Activated CD4-positive, CD25-positive, alpha-beta regulatory T cell treated with anti-CD3 and anti-CD28 coated beads, Interleukin-2, amount 50 U/mL, for 24 hours (primary cell): ENCODE measurements at places on chromosomes 11 and 22.

- no peak for ATAC-seq
These were observed 68.1 kb downstream of the MPPED1 start for GRCh38 chr22:43479962-43480361.

GRCh38 chr11:114148013-114148382, 88.5 kb downstream of the ZBTB16 start:
- ATAC-seq, result no peak

GRCh38 chr11:32023370-32024305, 67.2 kb upstream of the RCN1 start:
- no peak for ATAC-seq

DNA sequence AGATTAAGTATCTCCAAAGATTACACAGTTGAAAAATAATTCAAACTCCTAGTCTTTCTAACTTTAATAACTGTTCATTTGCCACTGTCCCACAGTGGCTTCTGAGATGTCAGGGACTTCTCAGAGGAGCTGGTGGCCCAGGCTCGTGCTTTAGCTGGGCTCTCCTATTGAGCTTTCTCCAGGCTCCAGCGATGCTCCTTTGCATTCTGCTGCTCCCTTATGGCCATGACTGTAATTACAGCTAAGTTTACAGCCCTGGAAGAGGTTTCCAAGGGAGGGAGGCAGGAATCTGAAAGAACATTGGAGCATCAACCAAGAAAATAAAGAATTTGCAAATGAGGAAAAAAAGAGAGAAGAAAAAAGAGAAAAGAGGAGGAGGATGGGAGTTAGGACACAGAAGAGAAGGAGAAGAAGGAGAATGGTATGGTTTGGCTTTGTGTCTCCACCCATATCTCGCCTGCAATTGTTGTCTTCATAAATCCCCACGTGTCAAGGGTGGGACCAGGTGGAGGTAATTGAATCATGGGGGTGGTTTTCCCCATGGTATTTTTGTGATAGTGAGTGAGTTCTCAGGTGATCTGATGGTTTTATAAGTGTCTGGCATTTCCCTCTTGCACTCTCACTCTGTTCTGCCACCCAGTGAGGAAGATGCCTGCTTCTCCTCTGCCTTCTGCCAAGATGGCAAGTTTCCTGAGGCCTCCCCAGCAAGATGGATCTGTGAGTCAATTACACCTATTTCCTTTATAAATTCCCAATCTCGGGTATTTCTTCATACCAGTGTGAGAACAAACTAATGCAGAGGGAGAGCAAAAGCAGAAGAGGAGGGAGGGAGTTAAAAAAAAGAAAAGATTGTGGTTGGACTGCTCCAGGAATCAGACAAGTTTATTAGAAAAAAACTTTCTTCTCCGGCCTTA, 857.0 kb downstream of the KCNA4 start:
- ATAC-seq, result no peak

GRCh38 chr11:115326526-115326925, 177.7 kb downstream of the CADM1 start:
- no peak for ATAC-seq

- ATAC-seq, result no peak
These were observed 47.4 kb downstream of the APOL3 start for GRCh38 chr22:36113121-36113520.

GRCh38 chr11:69485337-69486041, 4.0 kb downstream of the LINC01488 start:
- ATAC-seq, result no peak

GRCh38 chr11:107042748-107043147, 24.5 kb upstream of the GUCY1A2 start:
- ATAC-seq, result no peak

- ATAC-seq, result no peak
These were observed 3.1 kb downstream of the WBP2NL start for GRCh38 chr22:42001706-42002105.

- ATAC-seq, result no peak
These were observed 4.8 kb upstream of the FXYD2 start for GRCh38 chr11:117829369-117829725.

DNA sequence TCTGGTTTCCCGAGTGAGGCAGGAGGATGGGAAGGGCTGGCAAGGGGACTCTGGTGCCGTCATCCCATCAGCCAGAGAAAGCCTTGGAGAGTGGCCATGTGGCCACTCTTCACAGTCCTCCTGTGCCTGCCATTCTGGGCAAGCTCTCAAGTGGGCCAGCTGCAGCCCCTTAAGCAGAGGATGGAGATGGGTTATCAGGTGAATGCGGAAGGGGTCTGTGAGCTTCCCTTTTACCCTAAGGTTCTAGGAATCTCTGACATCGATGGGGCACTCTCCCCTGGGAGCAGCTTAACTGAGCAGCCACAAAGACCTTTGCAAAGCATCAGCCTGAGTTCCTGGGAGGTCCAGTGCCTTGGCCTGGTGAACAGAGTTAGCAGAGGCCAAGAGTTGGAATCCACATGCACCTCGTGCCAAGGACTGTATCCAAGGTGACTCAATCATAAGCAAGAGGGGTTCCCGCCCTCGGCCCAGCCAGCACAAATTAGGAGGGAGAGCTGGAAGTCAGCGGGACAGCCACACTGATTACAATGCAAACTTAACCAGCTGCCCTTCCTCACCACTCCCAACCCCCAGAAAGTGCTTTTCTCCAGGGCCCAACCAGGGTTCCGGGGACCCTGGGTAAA, 193.6 kb downstream of the BUD13 start:
- no peak for ATAC-seq

DNA sequence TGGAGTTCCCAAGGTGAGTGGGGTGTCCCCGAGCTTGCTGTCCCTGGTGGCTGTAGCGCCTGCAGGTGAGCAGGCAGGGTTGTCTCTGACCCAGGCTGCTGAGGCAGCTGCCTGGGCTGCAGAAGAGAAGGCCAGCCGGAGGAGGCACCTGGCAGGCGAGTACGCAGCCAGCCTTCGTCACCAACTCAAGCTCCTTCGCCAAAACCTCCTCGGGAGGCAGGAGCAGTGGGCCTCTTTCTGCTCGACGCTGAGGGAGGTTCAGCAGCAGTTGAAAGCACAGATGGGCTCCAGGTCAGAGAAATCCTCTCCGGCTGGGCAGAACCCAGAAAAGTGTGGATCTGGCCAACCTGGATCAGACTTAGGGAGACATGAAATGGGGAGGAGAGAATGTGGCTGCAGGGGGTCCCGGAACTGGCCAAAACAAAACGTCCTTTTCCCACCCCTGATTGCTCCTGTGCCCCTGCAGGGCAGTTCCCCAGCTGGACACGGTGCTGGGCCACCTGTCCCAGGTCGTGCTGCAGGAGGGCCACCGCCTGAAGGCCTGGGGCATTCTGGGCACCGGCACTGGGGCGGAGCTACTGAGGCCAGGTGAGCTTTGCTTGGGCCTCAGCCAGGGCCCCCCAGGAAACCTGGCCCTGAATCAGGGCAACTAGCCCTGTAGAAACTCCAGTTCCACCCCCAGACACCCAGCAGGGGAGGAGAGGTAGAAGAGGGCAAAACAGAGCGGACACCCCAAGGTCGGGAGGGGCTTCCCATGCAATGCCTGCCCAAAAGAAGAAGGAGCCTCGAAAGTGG, 56.7 kb downstream of the BTG4 start:
- no peak for ATAC-seq

- no peak for ATAC-seq
These were observed 32.4 kb upstream of the NAV2 start for GRCh38 chr11:19679952-19680828.

DNA sequence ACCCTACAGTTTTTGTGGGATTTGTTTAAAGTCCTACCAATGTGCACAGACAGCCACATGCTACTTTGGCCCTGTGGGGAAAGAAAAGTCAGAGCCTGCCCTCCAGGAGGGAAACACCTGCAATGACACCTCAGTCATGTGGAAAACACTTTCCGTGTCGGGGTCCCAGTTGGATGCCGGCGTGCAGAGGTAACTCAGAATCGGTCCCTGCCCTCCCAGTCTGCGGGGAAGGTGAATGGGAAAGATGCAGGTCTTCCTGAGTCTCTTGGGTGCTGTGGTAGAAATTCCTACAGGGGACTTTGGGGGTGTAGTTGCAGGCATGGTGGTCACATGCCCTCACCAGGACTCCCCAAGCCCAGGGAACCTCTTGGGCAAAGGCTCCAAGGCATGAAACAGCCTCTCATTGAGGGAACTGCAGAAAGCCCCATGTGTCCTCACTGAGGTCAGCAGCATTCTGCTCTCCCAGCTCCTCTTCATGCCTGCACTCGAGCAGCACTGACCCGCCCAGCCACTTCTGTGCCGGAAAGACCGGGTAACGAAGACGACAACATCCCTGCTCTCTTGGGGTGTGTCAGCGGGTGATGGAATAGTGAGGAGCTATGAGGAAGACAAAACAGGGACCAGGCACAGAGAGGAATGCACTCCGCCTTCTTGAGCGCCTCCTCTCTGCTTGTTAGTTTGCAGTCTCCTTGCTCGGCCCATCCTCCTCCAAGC, 4.7 kb downstream of the RIBC2 start:
- no peak for ATAC-seq

DNA sequence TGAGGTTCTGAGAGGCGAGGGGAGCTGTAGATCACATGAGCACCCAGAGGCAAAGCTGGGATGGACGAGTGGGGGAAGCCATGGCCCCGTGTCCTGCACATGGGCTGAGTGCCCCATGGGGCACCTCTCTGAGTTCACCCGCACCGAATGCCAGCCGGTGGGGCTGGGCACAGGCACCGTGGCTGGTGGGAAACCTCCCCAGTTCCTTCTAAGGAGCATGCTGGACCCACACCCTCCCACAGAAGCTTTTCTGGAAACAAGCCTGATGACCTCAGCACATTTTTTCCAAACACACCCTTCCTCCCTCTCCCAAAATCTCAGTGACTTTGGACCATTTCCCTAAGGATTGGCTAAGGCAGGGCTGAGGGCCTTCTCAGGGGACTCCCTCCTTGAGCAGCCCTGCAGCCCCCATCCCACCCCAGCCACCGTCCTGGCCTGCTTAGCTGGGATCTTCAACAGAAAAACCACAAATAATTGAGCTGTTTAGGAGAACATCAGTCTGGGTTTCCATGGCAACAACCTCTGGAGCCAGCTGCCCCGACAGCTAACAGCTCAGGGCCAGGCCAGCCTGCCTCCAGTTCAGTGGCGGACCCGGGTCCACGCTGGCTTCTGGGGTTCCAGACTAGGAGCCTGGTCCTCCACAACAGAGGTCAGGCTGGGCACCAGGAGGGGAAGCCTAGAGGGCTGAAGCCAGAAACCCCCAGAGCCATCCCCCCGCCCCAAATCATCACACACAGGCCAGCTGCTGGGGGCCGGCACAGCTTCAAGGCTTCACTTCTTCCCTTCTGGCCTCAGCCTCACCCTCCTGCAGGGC, 18.1 kb upstream of the LINC01488 start:
- ATAC-seq, result no peak

- no peak for ATAC-seq
These were observed 69.7 kb downstream of the TENM4 start for GRCh38 chr11:79371152-79371551.

GRCh38 chr11:74033046-74033445, 24.2 kb upstream of the UCP3 start:
- ATAC-seq, result no peak

GRCh38 chr11:21225860-21226259, 556.5 kb downstream of the NELL1 start:
- no peak for ATAC-seq

- ATAC-seq, result peak; percentile 94
These were observed at the start of gene GSTP1 for GRCh38 chr11:67583247-67584204. Gene GSTP1 (plus strand): TSS chr11:67583812. CDS start chr11:67583844, 32 bp downstream.

DNA sequence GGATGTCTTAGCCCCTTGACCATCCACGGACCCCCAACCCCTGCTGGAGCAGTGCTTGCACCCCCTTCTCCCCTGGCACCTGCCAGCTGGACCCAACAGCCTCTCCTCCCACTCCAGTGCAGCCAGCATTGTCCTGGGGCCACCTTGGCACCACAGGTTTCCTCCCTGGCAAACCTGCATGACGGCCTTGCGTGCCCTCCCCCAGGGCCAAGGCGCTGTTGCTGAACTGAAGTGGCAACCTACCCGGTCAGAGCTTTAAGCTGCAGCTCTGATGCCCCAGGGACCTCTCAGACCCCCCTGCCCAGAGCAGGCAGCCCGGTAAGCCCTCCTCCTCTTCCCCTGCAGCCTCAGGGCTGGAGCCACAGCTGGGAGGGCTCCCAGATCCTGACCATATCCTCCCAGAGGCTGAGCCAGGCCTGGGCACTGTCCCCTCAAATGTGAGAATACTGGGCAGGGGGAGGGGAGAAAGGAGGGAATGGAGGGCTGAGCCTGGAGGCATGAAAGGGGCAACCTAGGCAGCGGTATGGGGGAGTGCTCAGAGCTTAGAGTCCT, 1.8 kb upstream of the LRRC75B start:
- no peak for ATAC-seq

DNA sequence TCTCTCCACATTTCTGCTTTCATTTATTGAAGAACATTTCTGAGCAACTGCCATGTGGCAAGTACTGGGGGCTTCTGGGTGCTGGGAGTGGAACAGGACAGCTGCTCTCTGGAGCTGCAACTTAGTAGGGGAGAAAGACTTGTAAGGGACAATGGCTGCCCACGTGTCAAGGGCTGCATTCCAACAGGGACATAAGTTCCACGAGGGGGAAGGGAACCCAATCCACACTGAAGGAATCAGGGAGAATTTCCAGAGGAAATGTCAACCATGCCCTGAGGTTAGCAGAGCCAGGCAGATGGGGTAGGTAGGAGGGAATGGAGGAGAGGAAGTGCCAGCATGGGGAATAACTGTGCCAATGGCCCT, 1.7 kb downstream of the MAPK8IP2 start:
- no peak for ATAC-seq

- ATAC-seq, result peak; percentile 71
These were observed at the start of gene CERK for GRCh38 chr22:46737976-46738646. Gene CERK (minus strand): TSS chr22:46738252. CDS start chr22:46738148, 104 bp downstream.
